ENCODE measurements at places on chromosomes 4 and X.

- DNase-seq = no peak
Measured at GRCh38 chrX:140065961-140066662, 100.8 kb upstream of the CXorf66 start.

DNA sequence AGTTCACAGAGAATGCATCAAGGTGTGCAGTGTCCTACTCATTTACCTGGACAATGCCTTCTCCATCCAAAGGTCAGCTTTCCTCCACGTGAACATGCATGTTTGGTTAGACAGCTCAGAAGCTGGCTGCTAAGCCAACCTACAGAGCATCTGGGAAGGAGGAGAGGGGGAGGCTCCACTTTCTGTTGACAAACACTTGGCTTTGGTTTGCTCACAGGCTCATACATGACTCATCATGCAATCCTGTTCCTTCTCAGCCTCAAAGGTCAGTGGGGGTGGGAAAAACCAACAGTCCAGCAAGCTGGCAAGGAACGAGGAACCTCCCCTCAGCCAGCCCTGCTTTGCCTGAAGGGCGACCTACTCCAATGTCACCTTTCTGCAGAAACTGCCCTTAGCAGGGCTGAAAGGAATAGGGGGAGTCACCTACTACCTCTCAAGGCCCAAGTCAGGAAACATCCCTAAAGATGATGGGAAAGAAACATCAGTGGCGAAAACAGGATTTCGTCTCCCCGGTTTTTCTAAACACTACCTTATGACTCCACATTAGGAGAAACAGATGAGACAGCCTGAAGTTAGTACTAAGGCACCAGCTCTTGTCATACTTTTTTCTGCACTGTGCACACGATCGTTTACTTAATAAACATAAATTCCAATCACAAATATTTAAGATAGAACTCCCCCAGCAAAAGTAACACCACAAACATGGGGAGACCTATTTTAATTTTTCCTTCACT is 37.9 kb downstream of the RELL1 start:
- no peak for DNase-seq

DNA sequence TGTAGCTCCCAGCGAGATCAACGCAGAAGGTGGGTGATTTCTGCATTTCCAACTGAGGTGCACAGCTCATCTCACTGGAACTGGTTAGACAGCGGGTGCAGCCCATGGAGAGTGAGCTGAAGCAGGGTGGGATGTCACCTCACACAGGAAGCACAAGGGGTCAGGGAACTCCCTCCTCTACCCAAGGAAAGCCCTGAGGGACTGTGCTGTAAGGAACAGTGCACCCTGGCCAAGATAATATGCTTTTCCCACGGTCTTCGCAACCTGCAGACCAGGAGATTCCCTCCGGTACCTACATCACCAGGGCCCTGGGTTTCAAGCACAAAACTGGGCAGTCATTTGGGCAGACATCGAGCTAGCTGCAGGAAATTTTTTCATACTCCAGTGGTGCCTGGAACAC is 216.4 kb upstream of the TET2 start:
- DNase-seq = no peak

DNA sequence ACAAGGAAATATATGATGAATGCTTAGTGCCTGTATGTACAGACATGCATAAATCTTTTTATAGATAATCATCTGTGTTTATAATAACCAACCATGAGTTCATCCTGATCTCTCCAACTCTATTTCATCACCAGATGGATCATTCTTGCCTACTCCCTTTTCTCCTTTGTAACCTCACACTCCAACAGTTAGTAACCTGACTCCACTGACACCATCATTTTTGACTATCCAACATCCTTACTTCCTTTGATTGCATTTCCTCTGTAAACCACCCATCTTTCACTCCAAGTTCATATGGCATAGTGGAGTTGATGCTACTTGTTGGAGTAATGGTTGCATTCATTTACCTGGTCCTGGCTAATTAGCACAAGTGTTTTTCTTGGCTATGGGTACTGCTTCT is 170.6 kb downstream of the ZNF330 start:
- DNase-seq = no peak
